T47D (cell line): ENCODE measurements at places on chromosomes 2 and 18.

DNA sequence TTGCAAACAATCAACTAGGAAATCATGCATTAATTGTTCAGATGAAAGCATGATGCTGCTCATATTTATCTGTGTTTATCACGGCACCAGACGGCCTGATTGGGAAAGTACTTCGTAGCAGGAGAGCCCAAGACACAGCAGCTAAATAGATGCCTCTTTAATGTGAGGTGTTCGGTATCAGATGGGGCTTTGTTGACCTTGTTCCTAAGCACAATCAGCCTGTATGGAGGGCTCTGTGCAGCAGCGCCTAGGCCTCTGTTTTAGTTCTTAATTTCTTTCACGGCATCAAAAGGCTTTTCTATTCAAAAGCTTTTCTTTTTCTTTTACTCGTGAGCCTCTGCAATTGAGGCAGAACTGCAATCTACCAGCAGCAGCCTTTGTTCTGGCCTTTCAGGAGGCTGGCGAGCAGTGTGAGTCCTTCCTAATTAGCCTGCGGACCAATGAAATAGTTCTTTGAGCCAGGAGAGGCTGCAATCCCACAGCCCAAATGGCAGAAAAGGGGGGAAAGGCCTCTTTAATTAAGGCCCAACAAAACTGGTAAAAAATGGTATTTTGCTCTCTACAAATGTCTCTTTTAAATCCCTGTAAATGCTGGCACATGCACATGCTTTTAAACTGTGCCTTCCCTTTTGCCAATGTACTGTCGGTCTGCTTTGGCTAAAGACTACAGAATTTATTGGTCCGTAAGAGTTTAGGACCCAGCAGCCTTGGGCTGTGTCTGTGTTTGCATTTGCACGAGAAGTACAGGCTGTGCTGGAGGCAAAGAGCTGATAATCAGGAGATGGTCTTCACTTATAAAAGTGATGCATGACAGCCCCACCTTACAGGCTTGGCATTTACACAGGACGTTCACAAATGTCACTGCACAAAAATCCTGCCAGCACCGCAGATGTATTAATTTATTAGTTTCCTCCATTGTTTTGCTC, 159.6 kb downstream of the RND3 start:
- DNase-seq = no peak

- no peak for DNase-seq
These were observed 261.4 kb downstream of the EPHA4 start for GRCh38 chr2:221310730-221311129.

DNA sequence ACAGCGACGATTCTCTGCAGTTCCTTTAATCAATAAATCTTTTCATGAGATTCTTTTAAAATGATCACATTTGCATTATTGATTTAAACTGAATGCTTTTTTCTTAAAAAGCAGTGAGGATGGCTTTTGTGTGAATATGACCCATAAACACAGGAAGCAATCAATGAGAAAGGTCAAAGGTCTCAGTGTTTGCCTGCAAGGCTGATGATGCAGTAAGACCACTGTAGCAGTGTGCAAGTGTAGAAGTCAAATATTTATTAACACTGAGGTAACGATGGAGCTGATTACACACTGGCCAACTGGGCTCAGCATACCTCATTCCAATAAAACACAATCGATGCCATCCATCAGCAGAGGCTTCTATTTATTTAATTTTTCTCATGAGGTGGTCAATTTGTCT, 633.5 kb downstream of the DCDC2C start:
- no peak for DNase-seq

- no peak for DNase-seq
These were observed 112.1 kb downstream of the MCFD2 start for GRCh38 chr2:46803547-46803878.

DNA sequence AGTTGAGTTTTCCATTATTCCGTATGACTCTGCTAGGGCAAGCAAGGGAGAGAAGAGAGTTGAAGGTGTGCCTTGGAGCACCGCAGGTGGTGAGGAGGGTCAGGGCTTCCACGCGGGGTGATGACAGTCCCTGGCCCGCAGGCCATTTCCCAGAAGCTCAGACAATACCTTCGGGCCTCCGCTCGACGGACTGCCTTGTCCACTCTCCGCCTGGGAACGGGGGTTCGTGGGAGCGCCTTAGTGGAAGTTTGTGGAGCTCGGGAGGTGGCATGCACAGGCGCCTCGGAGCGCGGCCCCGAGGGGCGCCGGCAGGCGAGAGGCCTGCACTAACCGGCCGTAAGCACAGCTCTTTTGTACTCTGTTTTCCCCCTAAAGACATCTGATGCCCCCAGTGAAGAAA, 69.8 kb downstream of the ARHGEF33 start:
- DNase-seq = no peak

DNA sequence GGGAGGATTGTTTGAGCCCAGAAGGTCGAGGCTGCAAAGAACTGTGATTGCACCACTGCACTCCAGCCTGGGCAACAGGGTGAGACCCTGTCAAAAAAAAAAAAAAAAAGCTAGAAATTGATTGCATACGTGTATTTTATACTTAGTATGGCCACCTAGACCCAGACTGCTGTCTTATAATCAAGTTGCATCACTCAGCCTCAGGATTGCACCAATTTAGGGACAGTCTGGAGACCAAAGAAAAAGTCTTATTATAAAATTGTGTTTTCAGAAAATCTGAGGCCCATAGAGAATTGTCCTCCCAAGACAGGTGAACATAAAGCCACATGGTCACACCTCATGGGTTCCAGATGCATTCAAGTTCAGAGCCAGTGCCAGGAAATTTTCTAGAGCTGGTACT, 17.1 kb upstream of the PLEKHM3 start:
- DNase-seq = no peak

DNA sequence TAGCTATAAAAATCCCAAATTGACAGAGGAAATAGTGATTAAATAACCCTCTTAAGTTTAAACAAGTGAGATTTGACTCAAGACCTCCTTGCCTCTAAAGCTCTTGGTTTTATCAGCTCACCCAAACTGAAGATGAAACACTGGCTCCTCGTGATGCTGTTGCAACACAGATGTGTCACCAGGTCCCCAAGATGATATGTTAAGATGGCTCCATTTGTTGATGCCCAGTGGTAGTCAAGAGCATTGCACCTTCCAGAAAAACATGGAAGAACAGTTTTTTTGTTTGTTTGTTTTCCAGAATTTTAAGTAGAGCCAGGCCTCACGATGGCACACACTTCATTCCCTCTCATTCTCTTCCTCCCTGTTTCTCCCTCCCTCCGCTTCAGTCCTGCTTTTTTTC, 399.8 kb downstream of the TXNL1 start:
- DNase-seq = no peak

- peak; percentile 12 for DNase-seq
These were observed 1.8 kb downstream of the CBLN2 start for GRCh38 chr18:72542342-72542741.

- no peak for DNase-seq
These were observed 37.6 kb upstream of the FZD7 start for GRCh38 chr2:201996006-201996405.

- DNase-seq = no peak
These were observed 41.0 kb downstream of the CROCC2 start for GRCh38 chr2:240947176-240947575.

GRCh38 chr18:27604583-27604982, 419.5 kb upstream of the CHST9 start:
- no peak for DNase-seq

DNA sequence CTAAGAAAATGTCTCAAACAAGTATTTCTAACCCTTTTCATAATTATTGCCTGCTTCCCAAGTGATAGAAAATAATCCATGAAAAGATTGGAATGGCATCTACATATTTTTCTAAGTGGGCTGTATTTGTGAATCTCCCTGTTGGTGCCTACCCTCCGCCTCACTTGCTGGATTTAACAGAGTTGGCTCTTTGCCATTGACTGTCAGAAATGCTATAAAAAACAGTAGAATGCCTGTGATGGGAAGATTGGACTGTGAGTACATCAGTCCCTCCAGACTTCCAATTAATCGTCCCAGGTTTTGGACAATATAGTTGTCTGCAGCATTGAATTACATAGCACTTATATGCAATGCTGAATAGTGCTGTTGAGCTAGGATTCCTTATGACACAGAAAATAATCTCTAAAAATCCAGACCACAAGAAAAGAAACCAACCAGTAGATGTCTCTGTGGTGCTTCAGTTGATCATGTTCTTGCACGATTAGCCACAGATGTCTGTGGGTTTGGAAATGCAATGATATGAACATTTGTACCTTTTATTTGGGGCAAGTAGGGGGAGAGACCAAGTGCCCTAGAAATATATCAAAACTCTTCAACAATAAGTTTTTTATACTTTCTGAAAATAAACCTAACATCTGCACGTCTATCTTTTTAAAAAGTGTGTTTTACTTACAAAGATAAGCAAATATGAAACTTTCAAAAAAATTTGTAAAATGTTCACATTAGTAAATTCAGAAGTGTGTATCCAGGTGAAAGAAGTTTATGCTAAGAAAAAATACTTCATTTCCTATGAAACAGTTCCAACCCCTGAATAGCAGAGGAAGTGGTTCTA, 88.5 kb downstream of the DYNAP start:
- DNase-seq = peak; percentile 28

- DNase-seq = no peak
These were observed 399.0 kb upstream of the ID2 start for GRCh38 chr2:8282858-8283252.

DNA sequence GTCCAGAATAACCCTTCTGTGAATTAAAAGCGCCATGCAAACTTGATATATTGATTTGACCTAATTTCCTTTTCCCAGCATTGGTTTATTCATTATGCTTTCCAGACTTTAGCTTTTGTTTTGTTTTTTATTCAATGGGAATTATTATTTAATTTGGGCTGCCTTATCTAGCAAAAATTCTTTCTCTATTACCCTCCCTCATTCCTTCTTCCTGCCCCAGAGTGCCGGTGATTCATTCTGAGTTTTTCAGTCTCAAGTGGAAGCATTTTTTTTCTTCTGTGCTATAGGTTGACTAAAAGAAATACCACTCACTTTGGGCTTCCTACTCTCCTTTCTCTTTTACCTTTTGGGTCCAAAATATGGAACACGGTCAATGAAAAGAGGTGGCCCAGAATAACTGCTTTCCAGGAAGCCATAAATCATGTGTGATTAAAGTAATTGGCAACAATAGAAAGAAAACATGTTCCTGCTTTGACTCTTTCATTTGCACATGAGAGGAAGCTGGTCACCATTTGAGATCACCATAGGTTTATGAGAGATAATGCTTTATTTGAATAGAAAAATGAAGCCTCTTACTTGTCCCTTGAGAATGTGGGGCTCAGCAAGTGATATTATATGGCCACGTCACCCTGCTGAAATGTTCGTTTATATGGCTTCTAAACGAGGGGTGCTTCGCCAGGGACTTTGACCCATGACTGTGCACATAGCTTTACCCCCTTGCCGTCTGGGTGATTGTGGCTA, 422.8 kb upstream of the ZEB2 start:
- no peak for DNase-seq

DNA sequence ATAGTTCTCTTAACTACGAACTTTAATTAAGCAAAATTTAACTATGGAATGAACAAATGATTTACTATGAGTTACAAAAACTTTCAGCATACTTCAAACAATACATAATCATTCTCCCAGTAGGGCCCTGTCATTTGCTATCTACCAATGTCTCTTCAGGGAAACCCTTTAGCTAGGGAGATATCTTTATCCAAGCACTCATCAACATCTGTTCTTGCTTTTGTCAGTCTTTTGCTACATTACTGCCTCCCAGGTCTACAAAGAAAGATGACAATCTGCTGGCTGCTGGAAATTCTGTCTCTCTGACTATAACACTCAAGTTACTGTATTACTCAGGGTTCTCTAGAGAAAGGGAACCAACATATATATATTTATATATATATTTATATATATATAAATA, 1626.3 kb upstream of the CELF4 start:
- DNase-seq = no peak
